Fibroblast of lung (primary cell): ENCODE measurements at places on chromosomes 4 and X.
A peak's percentile ranks its signal among the peaks of the same experiment; 100 is the strongest.

DNA sequence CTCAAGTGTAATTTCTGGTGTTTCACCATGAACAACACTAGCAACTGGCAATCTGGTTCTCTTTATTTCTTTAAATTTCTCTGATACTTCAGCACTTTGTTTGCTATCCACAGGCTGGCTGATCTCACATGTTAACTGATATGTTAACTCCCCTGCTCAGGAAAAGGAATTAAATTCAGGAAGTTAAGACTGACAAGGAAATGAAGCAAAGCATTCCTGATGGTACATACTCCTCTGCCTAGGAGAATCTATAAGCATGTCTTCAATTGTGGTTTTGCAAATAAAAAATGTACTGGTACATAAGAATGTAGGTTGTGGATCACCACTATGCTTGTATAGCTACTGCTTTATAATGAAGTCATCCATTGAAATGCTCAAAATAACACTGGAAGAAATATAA is 1119.2 kb upstream of the INTU start:
- no peaks in the 10 kb centered on the region for H3K36me3 ChIP-seq
- no peaks in the 10 kb centered on the region for H3K4me1 ChIP-seq
- no peaks in the 10 kb centered on the region for H3K27me3 ChIP-seq

GRCh38 chr4:65340382-65341109 is 329.7 kb downstream of the EPHA5 start:
- no peak overlapping the region for H3K4me3 ChIP-seq
- H3K27ac ChIP-seq, result no peak overlapping the region
- H3K27me3 ChIP-seq, result no peaks in the 10 kb centered on the region
- no peaks in the 10 kb centered on the region for H3K36me3 ChIP-seq

GRCh38 chrX:151973851-151974335 is 583 bp downstream of the GABRE start:
- no peaks in the 10 kb centered on the region for H3K36me3 ChIP-seq
- H3K4me3 ChIP-seq, result peak overlapping the region; percentile 56
- no peaks in the 10 kb centered on the region for H3K4me1 ChIP-seq
- no peak overlapping the region for H3K27ac ChIP-seq
- H3K27me3 ChIP-seq, result peaks cover 6% of the 10 kb centered on the region
- DNase-seq, result peak; percentile 24

DNA sequence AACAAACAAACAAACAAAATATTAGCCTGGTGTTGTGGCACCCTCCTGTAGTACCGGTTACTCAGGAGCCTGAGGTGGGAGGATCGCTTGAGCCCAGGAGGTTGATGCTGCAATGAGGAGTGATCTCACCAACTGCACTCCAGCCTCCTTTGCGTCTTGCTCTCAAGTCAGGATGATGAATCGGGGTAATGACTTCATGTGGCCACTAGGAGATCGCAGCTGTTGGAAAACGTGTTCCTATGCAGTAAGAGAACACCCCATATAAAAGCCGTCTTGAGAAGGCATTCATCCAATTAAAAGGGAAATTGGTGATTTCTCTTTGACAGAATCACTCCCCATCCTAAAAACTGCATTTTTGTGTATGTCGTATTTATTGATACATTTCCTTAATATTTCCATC is 6.9 kb downstream of the CCNB3 start:
- no peaks in the 10 kb centered on the region for H3K4me1 ChIP-seq
- no peak overlapping the region for H3K4me3 ChIP-seq
- H3K27ac ChIP-seq, result no peak overlapping the region
- no peaks in the 10 kb centered on the region for H3K36me3 ChIP-seq
- H3K27me3 ChIP-seq, result no peaks in the 10 kb centered on the region

DNA sequence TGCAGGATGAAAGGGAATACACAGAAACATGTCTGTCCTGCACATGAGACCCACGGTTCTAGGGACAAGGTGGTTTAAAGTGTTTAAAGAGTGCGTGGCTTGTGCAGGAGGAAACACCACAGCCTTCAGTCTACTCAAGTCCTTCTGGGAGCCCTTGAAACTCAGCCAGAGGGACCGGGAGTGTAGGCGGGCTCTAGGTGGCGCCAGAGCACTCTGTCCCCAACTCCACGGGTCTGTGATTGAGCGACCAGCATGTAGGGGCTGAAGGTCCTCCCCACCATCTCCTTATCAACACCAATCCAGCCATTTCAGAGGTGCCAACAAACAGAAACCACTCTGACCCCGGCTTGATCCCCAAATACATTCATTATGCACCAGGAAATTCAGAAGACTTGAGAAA is 82.0 kb upstream of the CLDN34 start:
- no peaks in the 10 kb centered on the region for H3K27me3 ChIP-seq
- peak; percentile 55 for DNase-seq
- H3K4me3 ChIP-seq, result no peak overlapping the region
- H3K36me3 ChIP-seq, result no peaks in the 10 kb centered on the region
- no peaks in the 10 kb centered on the region for H3K4me1 ChIP-seq
